ENCODE measurements at places on chromosomes 1 and 21.

DNA sequence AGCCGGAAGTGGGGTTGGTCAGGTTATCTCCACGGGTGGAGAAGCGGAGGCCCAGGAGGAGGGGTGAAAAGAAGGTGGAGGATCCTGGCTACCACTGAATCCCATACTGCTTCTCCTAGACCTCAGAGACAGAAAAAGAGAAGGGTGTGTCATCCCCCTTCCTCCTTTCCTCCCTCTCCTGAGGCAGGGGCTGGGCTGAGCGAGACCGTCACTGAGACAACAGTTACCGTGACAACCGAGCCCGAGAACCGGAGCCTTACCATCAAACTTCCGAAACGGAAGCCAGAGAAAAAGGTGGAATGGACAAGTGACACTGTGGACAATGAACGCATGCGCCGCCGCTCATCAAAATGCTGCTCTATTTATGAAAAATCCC lies 42.1 kb upstream of the NBPF3 start:
- no peak for DNase-seq

DNA sequence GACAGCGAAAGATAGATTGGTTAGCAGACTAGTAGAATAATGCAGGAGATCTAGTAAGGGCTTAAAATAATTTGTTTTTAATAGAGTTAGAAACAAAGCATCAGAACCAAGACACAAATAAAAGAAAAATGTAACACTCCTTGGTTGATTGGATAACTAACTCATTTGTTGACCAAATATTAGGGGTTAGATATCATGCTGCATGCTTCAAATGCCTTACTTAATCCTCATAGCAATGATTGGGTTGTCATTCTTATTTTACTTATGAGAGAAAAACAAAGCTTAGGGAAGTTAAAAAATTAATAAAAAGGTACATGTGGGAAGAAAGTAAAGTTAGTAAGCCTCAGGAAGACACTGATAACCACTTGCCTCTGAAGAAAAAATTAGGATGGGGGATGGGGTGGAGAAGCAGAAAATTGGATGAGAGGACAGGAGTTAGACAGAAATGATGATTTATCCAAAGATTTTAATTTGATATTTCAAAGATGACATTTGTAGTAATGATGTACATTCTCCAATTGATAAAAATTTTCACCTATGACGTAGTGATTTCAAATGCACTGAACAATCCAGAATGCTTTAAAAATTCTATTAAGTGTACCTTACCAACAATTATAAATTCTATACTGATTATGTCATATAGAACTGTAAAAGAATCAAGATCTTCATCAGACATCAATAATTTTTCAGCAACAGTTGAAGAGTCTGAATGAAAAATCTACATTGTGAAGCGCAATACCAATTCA lies 374.7 kb downstream of the COL11A1 start:
- DNase-seq = no peak

- DNase-seq = no peak
Observed at GRCh38 chr21:37560385-37560784, 193.8 kb downstream of the DYRK1A start.

DNA sequence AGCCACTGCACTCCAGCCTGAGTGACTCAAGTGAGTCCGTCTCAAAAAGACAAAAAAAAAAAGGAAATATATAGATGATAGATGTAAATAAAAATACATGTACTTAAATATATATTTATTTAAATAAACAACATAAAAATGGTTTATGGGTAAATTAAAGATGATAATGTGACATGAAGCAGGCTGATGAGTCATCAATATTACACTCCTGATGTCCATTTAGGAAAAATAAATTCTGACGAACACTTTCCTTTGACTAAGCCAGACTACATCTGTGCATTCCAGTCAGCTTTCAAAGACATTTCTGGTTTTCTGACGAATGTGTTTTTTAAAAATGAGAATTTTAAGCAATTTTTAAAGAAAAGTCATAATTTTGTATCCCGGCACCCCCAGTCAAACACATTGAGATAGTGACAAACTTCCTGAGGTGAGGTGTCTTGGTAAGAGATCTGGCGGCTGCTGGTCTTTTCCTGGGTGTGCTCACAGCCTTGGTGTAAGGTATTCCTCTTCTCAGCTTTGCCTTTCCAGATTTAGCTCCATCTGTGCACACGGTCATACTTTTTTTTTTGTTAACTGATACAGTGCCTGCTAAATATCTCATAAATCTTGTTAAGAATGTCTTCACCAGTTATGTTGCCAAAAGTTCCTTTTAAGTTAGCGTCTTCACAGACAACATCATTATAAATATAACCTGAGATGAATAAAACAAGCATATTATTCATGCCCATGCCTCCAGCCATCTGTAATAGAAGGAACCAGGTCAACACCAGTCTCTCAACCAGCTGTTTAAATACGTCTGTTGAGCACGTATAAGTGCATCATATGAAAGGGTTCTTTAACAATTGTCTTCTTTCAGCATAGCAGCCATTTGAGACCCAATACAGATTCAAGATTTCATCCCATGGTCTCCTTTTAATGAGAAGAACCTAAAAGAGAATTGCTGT lies 214.5 kb upstream of the PLD5 start:
- no peak for DNase-seq

DNA sequence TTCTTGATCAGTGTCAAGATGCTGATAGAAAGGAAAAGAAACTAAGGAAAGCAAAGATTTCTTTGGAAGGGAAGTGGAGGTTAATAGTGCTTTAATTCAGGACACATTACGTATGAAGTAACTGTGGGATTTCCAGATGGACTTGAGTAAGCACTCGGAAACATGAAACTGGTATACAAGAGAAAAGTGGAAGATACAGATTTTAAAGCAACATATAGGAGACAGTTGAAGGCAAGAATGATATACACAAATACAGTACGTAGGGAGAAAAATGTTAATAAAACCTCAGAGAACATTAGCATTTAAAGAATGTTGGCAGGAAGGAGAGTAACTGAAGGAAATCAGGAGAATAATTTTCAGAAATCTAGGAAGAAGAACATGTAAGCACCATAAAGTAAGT lies 730.9 kb upstream of the ADGRL2 start:
- DNase-seq = no peak

DNA sequence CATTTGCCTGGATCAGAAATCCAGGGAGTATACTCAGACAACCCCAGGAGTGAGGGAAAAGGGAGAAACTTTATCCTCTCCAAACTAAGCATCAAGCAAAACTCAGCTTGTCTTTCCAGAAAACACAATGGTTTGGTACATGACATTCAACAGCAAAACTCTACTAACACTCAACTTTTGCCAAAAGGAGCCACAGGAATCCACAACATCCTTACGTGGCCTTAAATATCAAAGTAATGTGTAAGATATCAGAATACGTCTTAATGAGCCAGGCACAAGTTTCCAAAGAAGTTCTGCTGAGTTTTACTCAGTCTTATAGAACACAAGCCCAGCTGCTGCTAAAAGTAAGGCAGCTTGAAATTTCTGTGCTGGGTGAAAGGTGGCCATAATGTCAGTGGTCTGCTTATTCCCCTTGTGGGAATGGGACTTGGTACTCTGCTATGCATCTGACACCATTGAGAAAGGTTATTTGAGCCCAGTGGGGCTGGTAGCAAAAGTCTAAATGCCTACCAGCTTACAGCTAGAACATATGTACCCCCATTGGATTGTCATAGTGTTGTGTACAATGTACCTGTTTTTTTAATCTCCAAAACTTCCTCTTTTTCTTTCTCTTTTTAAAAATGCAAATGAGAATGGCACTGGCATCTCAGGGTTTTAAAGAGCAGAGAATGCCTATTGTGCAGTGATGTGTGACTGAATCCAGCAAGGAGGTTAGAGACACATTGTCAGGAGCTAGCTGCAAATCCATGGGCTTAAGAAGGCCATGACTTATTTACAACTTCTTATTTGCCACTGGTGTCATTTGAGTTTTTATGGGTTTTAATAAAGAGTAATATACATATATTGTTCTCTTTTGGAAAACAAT lies 62.0 kb upstream of the ST6GALNAC3 start:
- no peak for DNase-seq

- DNase-seq = no peak
Observed at GRCh38 chr21:25961042-25961441, 209.5 kb downstream of the APP start.

DNA sequence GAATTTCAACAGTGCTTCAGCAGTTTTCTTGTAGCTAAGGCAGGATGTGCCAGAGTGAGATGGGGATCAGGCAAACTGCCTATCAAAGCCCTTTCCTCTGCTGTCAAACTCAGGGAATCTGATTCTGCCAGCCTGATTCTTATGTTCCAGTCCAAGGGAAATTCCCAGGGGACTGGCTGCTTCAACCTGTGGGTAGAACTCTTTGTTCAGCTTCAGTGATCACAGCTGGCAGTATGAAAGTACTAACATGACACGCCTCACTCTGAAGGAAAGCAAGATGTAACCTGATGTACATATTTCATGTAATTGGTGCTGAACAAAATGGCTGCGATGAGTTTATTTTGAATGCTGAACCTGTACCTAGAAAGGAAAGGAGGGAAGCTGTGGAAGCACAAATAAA lies 40.1 kb upstream of the SLC5A9 start:
- no peak for DNase-seq

GRCh38 chr1:109932679-109933078 lies 22.0 kb downstream of the CSF1 start:
- no peak for DNase-seq

DNA sequence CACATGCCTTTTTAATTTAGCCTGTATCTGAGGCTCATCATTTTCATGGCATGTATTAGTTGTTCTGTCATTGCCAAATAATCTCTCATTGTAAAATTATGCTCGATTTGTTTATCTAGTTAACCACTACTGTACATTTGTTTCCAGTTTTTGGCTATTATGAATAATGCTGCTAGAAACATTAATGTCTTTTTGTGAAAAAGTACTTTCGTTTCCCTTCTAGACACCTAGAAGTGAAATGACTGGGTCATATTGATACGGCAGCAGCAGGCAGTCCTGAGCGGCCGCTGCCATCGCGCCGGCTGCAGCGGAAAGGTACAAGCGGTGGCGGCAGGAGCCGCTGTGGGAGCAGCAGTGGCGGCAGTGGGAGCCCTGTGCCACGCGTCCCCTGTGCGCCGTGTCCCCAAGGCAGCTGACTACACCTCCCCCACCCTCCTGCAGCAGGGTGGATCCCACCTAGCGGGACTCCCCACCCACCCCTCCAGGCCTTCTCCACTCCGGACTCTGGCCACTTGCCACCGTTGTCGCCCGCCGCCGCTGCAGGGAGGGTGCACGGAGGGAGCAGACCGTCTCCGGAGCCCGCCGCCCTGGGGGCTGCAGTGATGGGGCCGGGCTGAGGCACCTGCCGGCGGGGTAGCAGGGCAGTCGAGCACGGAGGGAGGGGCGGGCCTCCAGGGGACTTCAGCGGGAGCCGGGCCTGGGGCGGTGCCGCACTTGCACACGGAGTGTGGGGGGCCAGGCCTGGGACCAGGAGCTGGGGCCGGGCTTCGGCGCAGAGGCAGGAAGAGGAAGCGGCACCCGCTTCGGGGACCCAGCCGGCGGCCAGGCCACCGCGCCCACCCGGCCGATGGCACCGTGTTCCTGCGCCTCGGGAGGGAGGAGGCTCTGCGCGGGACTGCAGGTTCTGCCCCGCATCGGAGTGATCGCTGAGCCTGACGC lies 66.8 kb upstream of the RGS7 start:
- peak; percentile 4 for DNase-seq
